ENCODE measurements at places on chromosomes 12 and 14.
A peak's percentile ranks its signal among the peaks of the same experiment; 100 is the strongest.

- no peak for DNase-seq
These were observed 31.8 kb upstream of the RAD51AP1 start for GRCh38 chr12:4506870-4507269.

DNA sequence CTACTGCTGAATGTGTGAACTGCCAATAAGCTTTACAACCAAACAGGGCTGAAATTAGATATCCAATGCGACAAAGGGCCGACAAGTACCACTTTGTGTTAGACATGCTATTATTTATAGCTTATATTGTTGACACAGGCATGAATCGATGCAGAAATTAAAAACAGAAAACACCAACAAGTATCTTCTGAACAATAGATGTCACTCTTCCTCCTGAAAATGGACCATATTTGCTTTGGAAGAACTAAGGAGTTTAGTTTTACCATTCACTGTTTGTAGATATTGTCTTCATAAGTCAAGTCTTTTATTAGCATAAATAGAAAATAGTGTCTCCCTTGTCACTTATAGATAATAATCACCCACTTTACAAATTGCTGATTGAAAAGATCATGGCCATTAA, 86.5 kb downstream of the LRIG3 start:
- DNase-seq: no peak

GRCh38 chr12:77236066-77236465, 170.7 kb upstream of the E2F7 start:
- DNase-seq: no peak

DNA sequence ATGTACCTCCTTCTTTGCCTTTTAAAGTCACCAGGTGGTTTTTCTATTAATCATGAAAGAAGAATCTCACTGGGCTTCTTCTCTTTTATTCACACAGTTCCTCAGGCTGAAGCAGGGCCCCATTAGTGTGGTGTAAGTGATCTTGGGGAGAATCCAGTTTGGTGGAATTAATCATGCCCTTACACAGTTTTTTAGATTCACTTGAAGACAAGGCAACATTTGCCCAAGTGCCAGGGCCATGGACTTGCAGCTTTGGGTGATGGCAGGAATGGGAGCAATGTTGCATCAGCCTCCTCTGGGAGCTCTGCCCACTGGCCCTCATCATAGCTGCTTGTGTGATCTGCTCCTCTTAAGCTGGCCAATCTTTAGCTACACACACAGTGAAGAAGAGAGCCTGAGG, 33.8 kb downstream of the KCNK10 start:
- DNase-seq: no peak

GRCh38 chr12:55927588-55928502, at the start of gene PYM1:
Gene PYM1, minus strand, starts transcription at chr12:55927894. Its CDS starts 133 bp downstream, at chr12:55927761.
- DNase-seq: peak; percentile 68

DNA sequence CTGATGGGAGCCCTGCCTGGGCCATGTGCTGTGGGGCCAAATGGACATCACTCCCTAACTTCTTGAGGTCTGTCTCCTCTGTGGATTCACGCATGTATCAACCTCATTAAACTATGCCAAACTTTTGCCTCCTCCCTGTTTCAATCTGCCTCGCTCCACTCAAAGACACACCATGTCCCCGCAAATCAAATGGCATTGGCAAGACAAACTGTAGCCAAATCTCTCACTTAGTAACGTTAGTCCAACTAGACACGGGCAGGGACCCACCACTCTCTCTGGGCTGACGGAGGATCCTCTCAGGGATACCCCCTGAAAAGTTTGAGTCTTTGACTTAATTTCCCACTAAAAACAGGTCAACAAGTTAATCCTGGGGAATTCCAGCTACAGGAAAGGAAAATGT, 8.0 kb downstream of the ZBTB39 start:
- DNase-seq: no peak

- no peak for DNase-seq
These were observed 789.2 kb upstream of the FBXO33 start for GRCh38 chr14:40221428-40221827.

DNA sequence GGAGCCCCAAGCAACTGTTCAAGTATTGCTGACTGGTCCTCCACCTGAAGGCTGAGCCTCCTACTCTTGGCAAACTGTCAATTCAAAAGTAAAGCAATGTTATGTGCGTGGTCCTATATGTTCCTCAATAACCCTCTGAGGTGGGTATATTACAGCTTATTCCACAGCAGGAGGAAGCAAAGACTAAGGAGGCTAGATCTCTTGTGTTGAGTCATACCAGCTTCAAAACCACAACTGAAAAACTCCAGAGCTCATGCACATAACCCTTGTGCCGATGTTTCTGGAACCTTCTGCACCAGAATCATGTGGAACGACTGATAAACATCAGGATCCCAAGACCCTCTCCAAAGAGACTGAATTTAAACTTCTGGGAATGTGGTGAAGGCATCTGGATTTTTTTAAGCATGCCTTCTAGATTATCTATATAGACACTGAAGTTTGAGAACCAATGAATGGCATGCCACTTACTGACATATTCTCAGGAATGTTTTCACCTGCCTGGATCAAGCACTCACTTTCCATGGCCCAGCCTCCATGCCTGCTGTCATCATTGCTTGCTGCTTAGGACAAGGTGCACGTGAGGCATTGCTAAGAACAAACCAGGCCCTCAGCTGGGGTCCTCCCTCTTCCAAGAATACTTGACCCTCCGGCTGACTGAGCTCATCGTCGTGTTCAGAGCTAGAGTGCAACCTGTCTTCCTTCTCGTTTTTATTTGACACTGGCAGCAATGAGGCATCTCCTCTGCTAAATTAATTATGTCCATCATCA, 194.7 kb downstream of the BCL11B start:
- no peak for DNase-seq

GRCh38 chr12:110015132-110015531, 15.9 kb downstream of the ANKRD13A start:
- DNase-seq: no peak

GRCh38 chr12:14959463-14959862, 1.9 kb downstream of the ARHGDIB start:
- no peak for DNase-seq

GRCh38 chr12:5244513-5244972, 187.4 kb upstream of the NTF3 start:
- no peak for DNase-seq

DNA sequence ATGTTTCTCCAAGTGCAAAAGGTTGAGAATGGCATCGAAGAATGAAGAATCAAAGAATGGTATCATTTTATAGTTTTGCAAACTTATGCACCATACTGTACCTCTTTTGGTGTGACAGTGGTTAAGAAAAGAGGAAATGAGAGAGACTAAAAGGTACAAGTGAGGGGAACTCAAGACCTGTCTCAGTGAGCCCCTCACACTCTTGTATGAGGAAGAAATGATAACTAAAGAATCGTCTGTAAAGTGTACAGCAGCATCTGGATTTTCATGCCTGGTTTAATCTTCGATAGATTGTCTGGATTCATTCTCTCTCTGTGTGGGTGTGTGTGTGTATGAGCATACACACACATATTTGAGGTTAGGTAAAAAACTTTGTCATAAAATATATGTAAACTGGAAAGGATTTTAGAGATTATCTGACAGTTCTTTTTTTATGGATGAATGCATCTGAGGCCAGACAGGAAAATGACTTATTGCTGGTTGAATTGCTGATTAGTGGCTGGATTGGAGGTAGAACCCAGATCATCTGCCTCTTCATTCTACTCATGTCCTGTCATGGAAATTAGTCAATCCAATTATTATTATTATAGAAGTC, 16.0 kb upstream of the SLC38A2 start:
- DNase-seq: no peak

DNA sequence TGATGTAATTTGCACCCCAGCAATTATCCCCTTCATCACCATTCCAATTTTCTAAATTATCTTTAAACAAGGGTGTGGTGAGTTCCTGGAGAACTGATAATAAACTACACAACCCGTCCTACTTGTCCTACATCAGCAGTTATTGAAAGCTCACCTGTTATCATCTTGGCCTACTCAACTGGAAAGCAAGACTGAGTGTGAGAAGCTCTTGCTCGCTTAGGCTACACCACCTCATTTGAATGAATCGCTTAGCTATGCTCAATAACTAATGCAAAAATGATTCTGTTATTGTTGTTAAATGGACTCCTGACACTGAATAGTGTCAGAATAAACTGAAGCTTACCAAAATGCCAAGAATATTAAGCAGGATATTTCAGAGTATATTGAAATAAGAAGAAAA, 115.4 kb upstream of the BTG1 start:
- DNase-seq: no peak

- no peak for DNase-seq
These were observed 83.7 kb downstream of the ST8SIA1 start for GRCh38 chr12:22250762-22251161.

DNA sequence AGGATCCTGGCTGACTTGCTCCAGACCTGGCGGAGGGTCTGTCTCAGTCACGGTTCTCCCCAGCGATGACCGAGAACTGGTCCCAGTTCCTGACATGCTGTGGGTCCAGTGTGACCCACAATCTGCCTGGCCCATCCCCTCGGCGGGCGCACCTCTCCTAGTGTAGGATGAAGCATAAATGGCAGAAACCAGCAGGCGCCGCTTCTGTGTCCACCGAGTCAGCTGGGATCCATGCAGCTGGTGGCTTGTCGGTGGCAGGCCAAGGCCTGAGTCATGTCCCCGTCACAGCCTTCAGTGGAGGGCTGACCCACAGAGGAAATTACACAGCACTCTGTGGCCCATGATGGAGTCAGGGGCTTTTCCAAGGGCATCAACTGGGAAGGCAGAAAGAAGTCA, 38.5 kb downstream of the NFKBIA start:
- DNase-seq: no peak

DNA sequence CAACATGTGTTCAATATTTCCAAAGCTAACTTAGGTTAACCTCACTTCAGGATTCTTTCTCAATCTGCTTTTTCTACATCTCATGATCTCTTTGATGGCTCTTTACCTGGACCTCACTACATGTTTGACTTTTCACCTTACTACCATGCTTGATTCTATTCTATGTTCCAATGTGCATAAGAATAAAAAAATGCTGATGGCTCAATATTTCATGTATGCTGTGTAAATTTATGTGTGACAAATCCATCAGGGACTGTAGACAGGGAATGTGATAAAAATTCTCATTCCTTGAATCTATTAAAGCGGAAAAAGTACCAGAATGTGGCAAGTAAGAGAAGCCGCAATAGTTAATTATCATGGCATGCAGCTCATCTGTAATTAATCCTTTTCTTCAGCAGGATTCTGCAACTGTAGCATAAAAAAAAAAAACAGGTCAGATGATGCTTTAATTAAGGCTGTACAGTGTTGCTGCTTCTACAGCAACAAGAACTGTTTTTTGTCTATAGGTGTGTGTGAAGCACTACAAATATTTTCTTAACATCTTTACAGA, 276.9 kb upstream of the PRKD1 start:
- no peak for DNase-seq

DNA sequence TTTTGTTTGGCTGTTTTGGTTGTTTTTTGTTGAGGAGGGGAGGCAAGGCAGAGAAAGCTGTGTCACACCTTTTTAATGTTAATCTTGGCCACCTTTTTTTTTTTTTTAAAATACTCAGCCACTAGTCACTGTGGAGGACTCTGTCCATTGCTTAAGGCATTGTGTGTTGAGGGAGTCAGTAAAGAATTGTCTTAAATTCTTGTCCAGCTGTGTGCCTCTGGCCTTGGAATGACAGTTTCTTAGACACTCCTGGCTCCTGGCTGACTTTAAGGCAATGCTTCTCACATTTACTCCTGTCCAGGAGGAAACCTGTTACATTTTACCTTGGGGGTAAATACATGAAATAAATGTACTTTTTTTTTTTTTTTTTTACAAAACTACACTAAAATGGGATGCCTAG, 18.1 kb upstream of the SMCO2 start:
- no peak for DNase-seq

- DNase-seq: no peak
These were observed 49.3 kb upstream of the MAX start for GRCh38 chr14:65151609-65151956.

- DNase-seq: no peak
These were observed 333.7 kb downstream of the EGLN3 start for GRCh38 chr14:33617154-33617553.

DNA sequence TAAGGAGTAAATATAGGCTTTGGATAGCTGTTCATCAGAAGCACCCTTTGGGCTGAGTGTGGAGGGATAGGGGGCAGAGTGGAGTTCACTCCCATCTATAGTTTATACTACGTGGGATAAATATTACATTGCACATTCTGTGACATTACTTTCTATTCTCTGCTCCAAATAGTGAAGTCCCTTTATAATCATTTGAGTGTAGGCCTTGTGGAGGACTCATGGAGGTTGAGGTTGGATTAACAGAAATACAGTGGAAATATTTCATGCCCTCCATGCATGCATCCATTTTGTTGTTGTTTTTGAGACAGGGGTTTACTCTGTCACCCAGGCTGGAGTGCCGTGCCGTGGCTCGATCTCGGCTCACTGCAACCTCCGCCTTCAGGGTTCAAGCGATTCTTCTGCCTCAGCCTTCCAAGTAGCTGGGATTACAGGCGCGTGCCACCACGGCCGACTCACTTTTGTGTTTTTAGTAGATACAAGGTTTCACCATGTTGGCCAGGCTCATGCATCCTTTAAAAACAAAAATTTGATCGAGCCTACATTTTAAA, 1.4 kb downstream of the CHPT1 start:
- DNase-seq: no peak

DNA sequence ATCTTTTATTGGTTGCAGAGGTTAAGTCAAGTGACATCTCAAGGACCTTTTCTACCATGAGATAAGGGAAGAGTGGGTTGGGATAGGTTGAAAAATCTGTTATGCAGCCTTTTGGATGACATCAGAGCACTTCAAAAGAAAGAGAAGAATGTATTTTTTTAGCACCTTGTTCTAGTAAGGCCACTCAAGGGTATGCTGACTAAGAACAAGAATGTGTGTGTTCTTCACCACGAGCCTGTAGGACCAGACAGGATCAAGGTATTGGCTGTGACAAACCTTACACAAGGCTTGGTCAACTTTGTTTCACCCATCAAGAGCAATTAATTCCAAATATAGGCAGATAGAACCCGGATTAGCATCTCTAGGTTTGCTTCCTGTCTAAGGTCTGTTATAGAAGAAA, 142.5 kb downstream of the SAMD4A start:
- no peak for DNase-seq

DNA sequence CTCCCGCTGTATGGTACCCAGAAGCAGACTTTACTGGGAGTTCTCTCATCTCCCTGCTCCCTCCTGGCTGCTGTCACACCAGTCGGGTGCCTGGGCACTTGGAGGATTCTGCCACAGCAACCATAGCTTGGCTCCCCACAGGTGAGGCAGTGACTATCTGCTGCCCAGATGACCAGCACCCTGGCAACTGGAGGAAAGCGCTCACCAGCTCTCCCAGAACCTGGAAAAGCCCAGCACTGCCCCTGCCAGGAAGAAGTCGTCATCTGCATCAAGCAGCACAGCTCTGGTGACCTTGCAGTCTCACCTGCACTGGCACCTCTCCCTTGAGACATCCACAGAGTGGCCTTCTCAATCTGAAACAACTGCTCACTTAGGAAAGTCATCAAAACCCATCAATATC, 31.9 kb upstream of the TC2N start:
- no peak for DNase-seq

All from left kidney (tissue), 8 donors.